ENCODE measurements at places on chromosomes 3 and 15.

DNA sequence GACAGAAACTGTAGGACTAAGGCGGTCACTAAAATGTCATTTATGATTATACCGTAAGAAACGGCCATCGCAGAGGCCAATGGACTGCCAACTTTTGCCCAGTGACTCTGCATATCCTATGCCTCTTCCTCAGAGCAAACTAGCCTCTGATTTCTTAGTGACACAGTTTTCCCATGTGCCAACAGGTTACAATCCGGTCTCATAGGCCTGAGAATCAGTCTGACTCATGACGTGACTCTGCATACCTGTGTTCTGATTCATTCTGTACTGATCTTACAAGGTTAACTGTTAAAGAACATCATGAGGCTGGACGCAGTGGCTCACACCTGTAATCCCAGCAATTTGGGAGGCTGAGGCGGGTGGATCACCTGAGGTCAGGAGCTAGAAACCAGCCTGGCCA, 17.8 kb downstream of the RUBCN start:
- DNase-seq, result no peak

DNA sequence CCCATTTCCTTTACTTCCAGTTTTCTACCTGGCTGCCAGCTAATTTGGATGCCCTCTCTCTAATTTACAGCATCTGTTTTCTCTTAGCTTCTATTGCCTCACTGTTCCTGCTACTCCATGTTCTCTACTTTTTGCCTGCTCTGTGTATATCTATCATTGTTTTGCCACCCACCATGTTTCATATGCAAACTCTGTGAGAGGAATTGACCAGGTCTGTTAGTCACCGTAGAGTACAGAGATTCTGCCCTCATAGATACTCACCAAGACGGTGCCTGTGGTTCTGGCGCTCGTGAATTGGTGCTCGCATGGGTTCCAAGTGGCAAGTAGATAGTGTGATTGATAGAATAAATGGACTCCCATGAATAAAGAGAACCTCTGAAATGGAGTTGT, 288.8 kb downstream of the CNTN6 start:
- no peak for DNase-seq

GRCh38 chr3:116950301-116951055, 240.9 kb downstream of the TUSC7 start:
- DNase-seq, result peak; percentile 46

GRCh38 chr15:99537344-99537743, 28.4 kb upstream of the MEF2A start:
- no peak for DNase-seq

DNA sequence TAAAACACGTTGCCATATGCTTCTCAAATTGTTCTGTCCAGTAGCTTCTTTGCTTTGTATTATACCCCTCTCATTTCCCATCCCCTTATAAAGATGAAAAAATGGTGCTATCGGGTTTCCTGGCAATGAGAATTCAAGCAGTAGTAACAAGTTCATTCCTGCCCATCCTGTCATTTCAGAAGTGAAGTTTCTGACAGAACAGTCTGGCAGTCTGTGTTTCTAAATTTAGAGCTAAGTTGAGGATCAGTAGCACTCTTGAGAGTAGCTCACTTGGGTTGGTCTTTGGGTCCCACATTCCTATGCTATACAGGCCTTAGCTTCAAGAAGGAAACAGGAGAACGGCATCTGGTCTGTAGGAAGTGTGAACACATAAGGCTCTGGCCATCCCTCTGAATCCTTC, 134.6 kb downstream of the GHSR start:
- no peak for DNase-seq

- no peak for DNase-seq
Observed at GRCh38 chr3:177932750-177933660, 603.2 kb upstream of the KCNMB2 start.

DNA sequence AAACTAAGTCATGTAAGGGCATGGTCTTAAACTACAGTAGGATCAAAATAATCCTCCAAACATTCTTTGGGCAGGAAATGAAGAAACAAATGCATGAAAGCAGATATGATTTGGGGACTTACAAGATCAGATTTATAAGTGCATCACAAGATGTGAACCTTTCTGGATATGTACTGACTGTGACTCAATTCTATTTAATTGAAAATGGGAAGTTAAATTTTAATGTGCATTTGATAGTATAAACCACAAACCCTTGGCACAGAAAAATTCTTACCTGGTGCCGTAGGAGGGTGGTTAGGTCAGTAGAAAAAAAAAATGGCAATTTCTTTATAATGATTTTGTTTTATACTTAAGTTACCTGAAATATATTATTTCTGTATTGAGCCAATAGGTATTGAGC, 262.5 kb upstream of the TGFBR2 start:
- DNase-seq, result no peak

GRCh38 chr3:152243721-152244516, 24.8 kb upstream of the MBNL1 start:
- DNase-seq, result no peak

DNA sequence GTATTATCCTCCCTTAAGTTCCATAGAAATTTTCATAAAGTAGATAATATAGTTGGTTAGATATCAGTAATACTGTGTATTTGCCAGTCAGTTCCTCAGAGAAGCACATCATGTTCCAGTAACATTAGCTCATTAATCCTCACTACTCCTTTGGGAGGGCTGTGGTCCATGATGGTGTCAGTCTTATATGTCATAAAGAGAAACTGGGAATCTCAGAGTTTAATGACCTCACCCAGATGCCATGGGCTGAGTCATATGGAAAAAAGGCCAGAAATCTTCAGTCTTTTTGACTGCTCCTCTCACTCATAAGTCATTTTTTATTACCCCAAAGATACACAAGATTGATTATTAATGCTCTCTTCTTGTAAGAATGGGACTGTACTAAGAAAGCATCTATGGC, 188.6 kb downstream of the CHL1 start:
- no peak for DNase-seq

All from neural progenitor cell (in vitro differentiated cells).